ENCODE measurements at places on chromosomes 2 and 18.

DNA sequence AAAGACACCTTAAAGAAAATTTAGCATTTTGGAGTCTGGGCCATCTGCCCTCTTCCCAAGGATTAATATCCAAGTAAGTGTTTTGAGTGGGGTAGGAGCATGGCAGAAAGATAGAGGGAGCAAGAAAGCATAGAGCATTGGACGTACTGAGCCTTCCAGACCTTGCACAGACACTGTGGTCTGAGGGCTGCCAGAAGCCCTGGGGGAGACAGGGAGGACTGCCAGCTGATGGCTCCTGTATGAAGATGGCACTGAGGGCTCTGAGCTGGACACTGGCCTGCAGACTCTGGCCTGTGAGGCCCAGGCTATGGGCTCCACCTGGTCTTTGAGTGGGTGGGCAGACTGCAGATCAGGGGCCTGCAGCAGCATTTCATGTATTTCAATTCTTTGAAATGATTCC lies 2.9 kb upstream of the PKDCC start:
- no peak for DNase-seq

- no peak for DNase-seq
Measured at GRCh38 chr18:24704946-24705630, 244.7 kb downstream of the HRH4 start.

DNA sequence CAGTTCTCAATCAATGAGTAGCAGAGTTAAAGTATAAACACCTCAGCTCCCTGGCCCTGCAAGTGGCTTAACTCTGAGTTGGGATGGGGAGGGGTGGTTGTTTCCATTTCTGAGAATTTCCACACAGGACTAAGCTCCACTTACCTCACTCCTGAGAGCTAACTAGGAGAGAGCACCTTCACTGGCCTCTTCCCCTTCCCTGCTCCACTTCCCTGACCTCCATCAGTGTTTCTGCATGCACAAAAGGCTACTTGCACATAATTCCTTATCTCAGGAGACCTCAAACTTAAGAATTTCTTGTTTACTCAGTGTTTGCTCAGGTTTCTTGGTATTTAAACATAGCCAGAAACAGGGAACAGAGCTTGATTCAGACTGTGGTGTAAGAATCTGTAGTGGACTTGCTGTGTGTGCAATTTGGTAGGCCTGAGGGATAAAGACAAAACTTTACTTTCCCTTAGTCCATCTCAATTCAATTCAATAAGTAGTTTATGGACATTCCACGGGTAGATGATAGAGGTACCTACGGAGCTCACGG lies 97.2 kb downstream of the PID1 start:
- DNase-seq: no peak

GRCh38 chr18:59689756-59690155 lies 7.5 kb downstream of the CCBE1 start:
- DNase-seq: no peak

- DNase-seq: no peak
Measured at GRCh38 chr2:109381327-109381820, 232.4 kb downstream of the SEPTIN10 start.

DNA sequence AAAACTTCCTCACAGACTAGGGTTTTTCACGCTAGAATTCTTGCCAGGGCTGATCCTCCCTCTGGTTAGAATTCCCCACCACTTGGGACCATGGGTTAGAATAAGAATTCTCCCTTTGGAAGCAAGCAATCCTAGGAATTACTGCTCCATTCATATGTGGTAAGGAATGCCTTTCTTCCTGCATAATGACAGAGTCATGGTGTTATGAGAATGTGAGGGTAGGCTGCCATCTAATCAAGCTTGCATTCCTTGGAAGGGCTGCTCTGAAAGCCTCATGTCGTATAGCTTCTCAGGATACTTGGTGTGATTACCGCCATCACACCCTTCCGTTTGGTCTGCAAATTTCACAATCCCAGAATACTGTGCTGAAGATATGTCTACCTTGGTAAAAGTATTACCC lies 1282.4 kb upstream of the PIK3C3 start:
- DNase-seq: no peak

GRCh38 chr2:241540771-241541561 lies 17.6 kb upstream of the BOK start:
- DNase-seq: no peak

GRCh38 chr2:8870441-8870840 lies 33.0 kb upstream of the KIDINS220 start:
- DNase-seq: no peak

DNA sequence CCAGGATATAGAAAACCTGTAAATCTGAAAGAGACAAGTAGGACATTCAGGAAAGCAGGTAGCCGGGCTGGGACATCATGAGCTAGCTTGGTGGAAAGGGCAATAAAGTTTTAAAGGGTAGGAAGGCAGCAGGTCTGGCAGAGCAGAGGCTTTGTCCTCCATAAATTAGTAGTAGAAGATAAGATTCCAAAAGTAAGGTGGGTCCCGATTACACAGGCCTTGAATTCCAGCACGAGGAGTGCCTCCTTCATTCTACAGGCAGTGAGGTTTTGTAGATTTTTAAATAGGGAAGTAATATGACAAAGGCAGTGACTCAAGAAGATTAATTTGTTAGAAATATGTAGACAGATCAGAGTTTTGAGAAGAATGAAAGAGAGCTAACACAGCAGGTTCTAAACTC lies 160.7 kb downstream of the DTNB start:
- DNase-seq: no peak

GRCh38 chr2:173353556-173353955 lies 1.1 kb upstream of the CDCA7 start:
- DNase-seq: no peak

DNA sequence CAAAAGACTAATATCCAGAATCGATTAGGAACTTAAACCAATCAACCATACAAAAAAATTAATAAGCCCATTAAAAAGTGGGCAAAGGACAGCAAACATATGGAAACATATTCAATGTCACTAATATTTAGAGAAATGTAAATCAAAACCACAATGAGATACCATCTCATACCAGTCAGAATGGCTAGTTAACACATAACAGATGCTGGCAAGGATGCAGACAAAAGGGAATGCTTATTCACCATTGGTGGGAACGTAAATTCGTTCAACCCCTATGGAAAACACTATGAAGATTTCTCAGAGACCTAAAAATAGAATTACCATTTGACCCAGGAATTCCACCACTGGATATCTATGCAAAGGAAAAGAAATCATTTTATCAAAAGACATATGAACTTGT lies 468.2 kb upstream of the ST6GAL2 start:
- DNase-seq: no peak

DNA sequence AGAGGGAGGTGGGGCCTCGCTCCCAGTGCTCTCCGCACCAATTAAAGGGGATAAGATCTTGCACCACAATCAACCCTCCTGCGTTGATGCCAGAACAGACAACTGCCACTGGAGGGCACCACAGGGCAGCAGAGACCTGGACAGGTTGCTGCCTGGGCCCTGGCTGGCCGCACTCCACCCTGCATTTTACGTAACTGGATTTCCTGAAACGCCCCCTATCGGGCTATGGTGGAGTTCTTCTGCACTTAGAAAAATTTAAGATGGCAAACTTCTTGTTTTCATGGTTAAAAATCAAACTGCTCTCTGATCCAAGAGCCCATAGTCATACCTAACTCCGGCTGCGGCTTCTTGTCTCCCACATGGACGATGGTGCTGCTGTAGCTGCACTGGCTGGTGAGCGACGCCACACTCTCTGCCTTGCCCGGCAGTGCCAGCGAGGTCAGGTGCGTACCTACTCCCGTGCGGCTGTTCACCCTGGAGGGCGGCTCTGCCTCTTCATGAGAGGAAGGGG lies 16.8 kb upstream of the HES6 start:
- peak; percentile 19 for DNase-seq

GRCh38 chr2:45849491-45850283 lies 198.2 kb downstream of the PRKCE start:
- no peak for DNase-seq

- no peak for DNase-seq
Measured at GRCh38 chr2:215896921-215897320, 116.4 kb downstream of the MREG start.

DNA sequence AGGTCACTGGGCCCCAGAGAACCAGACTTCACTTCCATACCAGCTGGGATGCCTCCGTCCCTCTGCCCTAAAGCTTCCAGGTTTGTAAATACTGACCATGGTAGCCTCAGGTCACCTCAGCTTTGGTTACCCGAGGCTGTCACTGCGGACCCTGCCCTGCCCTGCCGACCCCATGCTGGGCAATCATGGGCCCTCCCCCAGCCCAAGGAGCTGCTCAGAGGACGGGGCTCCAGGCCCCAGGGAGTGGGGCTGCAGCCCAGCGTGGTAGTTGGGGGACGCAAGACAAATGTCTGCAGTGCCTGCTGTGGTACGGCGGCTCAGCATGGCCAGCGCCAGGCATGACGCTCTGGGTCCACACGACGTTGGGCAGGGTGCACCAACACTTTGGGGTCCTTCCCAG lies 25.3 kb downstream of the RAMP1 start:
- no peak for DNase-seq

DNA sequence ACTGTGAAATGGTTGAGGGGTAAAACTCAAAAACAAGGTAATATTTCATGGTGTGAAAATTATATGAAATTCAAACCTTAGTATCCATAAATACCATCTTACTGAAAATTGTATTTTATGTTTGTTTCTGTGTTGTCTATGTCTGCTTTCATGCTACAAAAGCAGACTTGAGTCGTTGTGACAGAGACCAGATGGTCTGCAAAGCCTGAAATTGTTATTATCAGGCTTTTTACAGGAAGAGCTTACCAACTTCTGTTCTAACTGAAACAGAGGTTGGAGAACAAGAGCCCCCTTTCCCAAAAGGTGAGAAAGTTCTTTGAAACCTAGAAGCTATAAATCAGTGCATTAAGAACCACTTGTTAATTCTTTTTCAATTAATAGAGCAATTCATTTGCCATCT lies 110.0 kb downstream of the COL4A4 start:
- no peak for DNase-seq

GRCh38 chr2:120552079-120552478 lies 183.6 kb upstream of the GLI2 start:
- DNase-seq: no peak

- DNase-seq: no peak
Measured at GRCh38 chr2:221439761-221440479, 132.2 kb downstream of the EPHA4 start.

GRCh38 chr2:199757233-199757870 lies 93.6 kb downstream of the FTCDNL1 start:
- DNase-seq: no peak

DNA sequence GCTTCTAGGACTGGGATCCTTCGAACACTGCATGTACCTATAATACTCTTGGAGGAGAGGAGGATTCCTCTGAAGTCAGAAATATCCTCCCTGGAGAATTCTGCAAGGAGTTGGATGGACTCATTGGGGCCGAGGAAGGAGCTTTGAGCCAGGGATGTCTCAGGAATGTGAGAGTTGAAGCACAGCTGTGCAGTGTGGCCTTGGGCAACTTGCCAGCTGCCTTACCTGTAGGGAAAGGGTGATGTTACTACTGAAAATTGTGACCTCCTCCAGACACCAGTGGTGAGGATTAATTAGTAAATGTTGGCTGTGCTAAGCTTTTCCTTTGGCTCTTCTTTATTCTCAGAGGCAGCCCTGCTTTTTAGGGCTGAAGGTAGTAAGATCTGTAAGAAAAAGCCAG lies 41.4 kb downstream of the FMNL2 start:
- DNase-seq: no peak

DNA sequence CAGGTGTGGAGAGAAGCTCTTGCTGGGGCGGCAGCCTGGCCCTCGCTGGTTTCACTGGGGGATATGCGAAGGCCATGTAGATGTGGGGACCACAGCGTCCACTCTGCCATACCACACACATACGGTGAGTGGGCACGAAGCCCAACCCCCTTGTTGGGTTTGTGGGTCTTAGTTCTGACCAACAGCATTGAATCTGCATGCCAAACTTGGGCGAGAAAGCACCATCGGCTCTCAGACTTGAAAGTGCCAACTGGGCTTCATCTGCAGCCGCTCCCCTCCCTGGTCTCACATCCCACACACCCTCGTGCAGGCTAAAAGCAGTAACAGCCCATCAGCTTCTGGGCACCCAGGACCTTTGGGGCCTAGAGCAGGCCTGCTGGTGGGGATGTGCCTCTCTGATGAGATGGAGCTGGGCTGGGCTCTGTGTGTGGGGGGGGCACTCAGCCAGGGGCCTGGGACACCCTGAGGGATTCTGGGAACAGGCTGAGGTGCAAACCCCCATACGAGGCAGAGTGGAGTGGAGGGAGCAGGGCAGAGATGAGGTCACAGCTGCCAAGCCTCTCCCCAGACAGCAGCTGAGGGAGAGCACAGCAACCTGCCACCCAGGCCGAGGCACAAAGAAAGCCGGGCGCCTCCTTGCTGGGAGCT lies 264.4 kb downstream of the TWIST2 start:
- no peak for DNase-seq

DNA sequence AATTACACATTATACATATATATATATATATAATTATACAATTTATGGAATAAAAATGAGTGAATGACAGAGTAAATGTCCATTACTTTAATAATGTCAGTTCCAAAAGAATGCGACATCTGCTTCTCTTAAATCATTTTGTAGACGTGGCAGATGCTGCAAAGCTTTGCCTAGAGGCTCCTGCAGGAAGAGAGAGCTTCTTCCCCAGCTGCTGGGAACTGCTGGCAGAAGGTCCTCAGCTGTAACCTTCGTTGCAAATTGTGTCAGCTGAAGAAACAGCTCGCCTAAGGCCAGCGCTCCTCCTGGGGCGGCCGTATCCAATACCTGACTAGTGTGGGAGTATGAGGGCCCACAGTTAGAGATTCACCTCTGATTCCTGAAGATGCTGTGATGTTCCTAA lies 9.6 kb upstream of the THNSL2 start:
- no peak for DNase-seq

GRCh38 chr2:151861174-151861573 lies 33.0 kb upstream of the ARL5A start:
- no peak for DNase-seq

- DNase-seq: no peak
Measured at GRCh38 chr18:24584205-24584604, 123.8 kb downstream of the HRH4 start.

DNA sequence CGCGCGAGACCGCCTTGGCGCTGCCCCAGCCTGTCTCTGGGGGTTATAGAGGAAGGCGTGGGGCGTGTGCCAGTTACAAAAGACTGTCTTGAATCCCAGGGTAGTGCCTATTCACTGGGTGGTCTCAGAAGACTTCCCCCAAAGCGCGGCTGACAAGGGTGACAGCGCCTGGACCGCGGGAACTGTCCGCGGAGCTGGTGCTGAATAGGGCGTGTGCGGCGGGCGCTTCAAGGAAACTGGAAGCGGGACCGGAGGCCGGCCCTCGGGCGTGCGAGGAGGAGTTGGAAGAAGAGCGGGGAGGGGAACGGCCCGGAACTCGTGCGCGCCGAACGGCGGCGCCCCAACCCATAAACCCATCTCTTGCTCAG lies 2.3 kb downstream of the EGR4 start:
- DNase-seq: no peak

DNA sequence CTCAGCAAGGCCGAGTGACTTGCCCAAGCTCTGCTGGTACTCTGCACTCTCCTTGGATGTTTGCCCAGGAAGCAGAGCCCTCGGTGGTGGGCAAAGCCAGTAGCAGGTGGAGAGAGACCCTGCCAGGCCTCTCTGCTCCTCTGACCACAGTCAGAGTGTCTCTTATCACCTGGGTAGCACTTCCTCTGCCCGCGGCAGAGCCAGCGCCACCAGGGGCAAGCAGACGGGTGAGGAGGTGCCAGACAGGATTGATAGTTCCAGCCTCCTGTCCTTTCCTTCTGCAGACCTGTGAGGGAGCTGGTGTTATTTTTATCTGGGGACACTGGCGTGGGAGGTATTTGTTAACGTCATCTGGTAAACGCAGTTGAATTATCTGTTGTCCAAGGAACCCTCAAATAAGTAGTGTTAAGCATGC lies 152.9 kb downstream of the SMAD7 start:
- DNase-seq: peak; percentile 11

Data from cerebellar nuclear complex (tissue), 1 donor.